ENCODE measurements at places on chromosomes 7 and 10.

DNA sequence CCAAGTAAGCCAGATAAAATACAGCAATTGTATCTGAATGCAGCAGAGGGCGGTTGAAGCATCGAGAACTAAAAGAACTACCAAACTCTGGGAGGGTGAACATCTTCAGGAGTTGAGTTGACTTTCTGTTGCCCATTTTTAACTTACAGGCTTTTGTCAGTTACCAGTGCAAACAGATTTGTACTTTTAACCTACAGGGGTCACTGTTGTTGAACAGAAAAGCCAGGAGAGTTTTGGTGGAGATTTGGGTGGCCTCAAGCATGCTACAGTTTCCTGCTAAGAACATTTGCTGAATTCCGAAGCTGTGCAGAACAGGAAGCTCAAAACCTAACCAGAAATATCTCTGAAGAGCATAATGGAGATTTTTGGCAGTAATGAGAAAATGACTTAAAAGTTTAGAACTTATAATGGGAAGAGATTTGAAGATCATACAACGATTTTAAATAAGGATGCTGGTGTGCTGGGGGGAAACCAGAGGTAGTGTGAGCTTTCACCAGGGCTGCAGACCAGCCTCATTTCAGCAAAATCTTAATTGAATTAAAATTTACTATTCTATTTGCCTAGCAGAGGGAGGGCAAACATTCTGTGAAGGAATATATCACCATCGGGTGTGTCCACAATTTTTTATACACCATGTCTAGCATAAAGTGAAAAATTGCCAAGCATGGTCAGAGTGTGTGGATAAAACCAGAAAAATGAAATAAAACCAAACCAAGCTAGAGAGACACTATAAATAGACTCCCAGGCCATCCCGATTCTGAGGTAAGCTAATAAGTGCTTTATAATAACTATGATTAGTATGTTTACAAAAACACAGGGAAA lies 208.6 kb upstream of the CCDC6 start:
- no peak for DNase-seq

GRCh38 chr10:121183236-121183635 lies 332.1 kb downstream of the WDR11 start:
- DNase-seq = no peak

- DNase-seq = no peak
Measured at GRCh38 chr10:32889631-32890212, 68.3 kb downstream of the ITGB1 start.

GRCh38 chr10:81219758-81220157 lies 655.2 kb upstream of the NRG3 start:
- DNase-seq = no peak

DNA sequence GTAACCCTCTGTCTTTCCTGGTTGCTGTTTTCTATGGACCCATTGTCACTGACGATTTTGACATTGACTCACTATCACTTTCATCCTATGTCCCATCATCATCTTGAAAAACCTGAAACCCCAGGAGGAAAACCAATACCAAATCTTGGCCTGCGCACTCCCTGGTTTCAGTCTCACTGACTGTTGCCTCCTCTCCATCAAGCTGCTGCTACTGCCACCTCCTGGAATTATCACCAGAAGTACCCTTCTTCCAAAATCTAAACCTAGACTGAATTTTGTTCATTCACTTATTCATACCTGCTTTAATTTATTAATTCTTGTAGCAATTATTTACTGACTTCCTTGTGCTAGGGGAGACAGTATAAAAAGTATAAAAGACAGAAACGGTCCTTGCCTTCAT lies 44.5 kb upstream of the ACBD5 start:
- peak; percentile 3 for DNase-seq

DNA sequence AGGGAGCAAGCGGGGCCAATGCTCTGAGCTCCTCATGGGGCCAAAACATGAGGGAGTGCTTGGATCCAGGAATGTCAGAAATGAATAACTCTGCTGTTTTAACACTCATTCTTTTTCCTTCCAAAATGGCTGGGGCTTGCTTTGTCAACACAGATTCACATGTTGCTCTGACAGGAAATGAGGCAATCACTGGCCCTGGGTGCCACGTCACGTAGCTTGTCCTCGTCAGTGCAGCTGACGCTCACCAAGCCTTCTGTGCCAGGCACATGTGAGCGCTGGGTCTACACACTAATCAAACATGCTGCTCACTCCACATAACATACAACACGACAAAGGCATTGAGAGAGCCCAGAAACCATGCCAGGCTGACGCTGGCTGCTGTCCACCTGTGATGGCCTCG lies 198.9 kb downstream of the WDR37 start:
- DNase-seq = no peak

DNA sequence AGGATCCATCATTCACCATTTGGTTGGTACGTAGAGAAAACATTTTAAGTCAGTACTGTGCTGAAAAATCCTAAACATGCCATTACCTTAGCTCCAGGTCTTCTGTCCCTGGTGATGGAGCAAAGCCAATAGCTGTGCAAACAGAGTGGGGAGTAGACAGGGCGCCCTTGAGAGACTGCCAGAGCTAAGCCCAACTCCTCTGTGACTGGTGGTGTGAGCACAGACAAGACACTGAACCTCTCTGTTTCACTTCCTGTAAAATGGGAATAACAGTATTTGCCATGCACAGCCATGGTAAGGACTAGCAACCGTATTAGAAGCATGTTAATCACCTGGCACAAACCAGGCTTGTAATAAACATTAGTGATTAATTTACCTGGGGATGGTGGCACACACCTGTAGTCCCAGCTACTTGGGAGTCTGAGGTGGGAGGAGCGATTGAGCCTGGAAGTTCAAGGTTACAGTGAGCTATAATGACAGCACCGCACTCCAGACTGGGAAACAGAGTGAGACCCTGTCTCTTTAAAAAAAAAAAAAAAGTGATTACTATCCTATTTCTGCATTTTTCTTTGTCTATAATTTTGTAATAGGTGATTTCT lies 28.7 kb downstream of the LYZL1 start:
- no peak for DNase-seq

- DNase-seq = no peak
Measured at GRCh38 chr10:82887488-82887887, 1012.5 kb downstream of the NRG3 start.

DNA sequence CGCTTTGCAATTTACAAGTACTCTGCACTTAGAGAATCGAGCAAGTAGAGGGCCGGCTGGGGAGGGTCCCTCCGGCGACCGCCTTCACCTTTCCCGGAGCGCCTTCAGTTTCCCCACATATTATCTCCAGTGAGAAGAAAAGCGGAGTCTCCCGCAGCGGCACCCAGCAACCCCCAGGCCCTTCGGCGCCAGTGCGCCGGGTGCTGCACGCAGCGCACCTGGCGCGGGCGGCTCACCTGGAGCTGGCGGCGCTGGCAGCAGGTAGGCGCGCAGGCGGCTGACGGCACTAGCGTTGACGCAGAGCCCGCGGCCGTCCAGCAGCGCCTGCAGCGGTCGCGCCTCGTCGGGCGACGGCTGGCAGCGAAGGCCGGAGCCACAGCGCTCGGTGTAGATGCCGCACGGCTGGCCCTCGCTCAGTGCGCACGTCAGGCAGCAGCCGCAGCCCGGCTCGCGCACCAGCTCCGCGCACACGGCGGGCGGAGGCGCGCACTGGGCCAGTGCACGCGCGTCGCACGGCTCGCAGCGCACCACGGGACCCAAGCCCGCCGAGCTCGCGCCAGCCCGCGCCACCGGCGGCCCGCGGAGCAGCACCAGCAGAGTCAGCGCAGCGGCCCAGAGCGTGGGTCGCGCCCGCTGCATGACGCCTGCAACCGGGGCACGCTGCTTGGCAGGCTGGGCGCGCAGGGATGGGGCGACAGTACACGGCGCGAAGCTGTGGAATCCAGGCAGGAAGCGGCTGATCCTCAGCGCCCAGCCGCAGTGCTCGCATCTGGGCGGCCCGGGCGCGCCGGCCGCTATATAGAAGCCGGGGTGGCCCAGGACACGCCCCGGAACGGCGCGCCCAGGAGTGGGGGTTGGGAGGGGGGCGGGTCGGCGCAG lies at the start of gene IGFBP3:
IGFBP3 (minus strand) TSS at position 771 of the 879 bp plus-strand sequence; CDS start at position 639, 132 bp downstream.
- no peak for DNase-seq

GRCh38 chr10:113001599-113002448 lies 51.8 kb downstream of the TCF7L2 start:
- DNase-seq = no peak

- DNase-seq = no peak
Measured at GRCh38 chr10:5033061-5033778, 29.6 kb upstream of the AKR1C2 start.

DNA sequence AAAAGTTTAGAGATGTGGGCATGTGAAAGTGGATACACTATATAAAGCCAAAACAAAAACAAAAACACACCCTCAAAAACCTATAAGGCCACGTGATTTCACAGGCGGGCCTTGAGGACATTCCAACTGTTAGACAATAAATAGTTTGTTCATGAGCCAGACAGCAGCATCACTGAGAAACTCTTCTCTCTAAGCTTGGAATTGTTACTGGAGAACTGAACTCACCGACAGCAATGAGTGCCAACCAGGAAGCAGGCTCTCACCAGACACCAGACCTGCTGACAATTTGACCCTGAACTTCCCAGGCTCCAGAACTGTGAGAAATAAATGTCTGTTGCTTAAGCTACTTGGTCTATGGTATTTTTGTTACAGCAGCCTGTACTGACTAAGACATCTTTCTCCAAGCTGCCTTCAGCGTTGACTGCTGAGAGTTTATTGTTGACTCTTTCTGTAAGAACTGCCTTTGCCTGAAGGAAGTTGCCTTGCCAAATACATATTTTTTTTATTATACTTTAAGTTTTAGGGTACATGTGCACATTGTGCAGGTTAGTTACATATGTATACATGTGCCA lies 107.5 kb downstream of the EPDR1 start:
- no peak for DNase-seq

- no peak for DNase-seq
Measured at GRCh38 chr7:131898418-131898817, 342.0 kb upstream of the PODXL start.
